Activated CD4-positive, alpha-beta T cell treated with anti-CD3 and anti-CD28 coated beads for 1 hour (primary cell): ENCODE measurements at places on chromosomes 4 and X.

DNA sequence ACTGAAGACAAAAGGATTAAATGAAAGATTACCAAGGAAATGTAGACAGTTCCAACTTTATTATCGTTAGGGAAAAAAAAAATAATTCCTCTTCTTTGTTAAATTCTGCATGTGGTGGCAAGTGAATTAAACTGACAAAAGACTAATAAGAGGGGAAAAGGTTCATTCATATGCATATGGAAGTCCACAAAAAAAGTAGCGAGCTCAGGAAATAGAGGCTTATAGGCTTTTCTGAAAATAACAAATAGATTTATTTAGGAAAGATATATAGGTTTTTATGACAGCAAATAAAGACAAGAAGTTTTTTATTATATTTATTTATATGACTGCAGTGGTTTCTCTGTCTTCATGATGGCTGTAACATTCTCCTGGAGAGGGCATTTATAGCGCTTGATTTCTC is 246.0 kb downstream of the NAF1 start:
- DNase-seq = no peak

GRCh38 chr4:114306946-114307345 is 291.7 kb upstream of the UGT8 start:
- no peak for DNase-seq

DNA sequence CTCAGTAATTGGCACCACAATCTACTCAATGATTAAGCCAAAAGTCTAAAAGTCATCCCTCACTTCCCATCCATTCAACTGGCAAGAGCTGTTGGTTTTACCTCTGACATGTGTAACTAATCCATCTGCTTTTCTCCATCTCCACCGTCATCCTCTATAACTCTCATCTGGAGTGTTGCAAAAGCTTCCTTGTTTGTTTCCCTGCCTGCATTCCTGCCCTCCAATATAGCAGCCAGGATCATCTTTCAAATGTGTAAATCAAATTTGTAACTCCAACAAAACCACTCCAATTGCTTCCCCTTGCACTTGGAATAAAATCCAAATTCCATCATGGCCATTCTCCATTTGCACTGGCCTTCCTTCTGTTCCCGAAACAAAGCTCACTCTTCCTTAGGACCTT is 4.3 kb upstream of the PLAC8 start:
- no peak for DNase-seq

GRCh38 chr4:182556580-182556979 is 313.4 kb downstream of the TENM3 start:
- no peak for DNase-seq

DNA sequence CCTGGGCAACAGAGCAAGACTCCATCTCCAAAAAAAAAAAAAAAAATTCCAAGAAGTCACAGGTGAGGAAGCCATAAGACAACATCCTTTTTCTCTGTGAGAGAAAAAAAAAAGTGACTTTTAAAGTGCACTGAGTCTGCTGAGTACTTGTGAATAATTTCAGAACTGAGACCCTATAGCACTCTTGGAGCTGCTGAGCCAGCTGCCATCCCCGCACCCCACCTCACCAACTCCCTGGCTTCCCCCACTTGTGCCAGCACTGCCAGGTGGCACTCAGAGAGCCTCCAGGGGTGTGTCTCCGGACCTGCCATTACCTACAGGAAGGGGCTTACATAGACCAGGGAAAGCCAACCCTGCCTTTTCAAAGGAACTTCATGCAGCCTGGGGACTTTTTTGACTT is 39.2 kb upstream of the HS3ST1 start:
- DNase-seq = no peak

DNA sequence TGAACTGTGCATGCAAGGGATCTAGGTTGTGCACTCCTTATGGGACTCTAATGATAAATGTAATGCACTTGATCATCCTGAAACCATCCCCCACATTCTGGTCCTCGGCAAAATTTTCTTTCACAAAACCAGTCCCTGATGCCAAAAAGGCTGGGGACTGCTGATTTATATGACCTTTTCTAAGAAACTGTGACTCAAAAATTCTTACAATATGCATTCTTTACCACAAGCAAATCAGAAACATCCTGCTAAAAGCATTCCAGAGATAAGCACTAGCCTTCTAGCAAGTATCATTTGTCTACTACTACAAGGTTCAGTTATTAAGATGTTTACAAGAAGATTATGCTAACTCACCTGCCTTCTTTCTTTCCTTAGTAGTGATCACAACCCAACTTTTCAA is 166.5 kb upstream of the PCDH7 start:
- DNase-seq = no peak

DNA sequence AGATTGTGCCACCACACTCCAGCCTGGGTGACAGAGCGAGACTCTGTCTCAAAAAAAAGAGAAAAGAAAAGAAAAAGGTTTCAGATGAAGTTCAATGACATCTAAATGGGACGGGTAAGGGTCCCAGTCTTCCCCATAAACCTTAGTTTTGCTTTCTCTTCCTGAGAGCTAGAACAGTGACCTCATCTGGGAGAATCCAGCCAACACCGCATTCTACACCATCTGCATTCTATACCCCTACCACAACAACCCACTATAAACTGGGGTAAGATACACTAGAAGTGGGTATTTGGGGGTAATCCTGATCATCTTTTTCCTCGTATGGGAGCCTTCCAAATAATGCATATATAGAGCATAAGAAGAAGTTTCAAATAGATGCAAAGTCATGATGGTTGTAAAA is 18.2 kb downstream of the SLC25A43 start:
- DNase-seq = no peak

- DNase-seq = no peak
These were observed 47.3 kb downstream of the CHRDL1 start for GRCh38 chrX:110748256-110748806.

- DNase-seq = no peak
These were observed 581.5 kb downstream of the STIM2 start for GRCh38 chr4:27442146-27442545.

- DNase-seq = no peak
These were observed 168.5 kb upstream of the STK26 start for GRCh38 chrX:131854581-131854980.

DNA sequence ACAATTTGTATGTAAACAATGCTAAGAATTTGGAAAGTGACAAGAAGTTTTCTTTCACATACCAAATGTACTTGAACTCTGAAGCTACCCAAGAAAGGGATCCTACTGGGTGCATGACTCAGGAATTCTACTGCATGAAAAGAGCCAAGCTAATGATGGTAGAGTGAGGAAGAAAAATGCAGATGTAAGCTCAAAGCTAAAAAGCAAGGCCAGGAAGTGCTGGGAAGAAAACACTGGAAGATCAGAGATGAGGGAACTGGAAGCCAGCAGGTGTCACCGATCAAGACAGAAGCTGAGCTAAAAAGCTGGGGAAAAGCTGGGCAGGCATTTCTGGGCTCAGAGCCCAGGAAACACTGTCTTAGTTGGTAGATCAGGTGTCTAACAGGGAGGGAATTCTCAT is 449.1 kb downstream of the NKX6-1 start:
- no peak for DNase-seq

- no peak for DNase-seq
These were observed 127.4 kb downstream of the GRIA3 start for GRCh38 chrX:123311486-123311885.

DNA sequence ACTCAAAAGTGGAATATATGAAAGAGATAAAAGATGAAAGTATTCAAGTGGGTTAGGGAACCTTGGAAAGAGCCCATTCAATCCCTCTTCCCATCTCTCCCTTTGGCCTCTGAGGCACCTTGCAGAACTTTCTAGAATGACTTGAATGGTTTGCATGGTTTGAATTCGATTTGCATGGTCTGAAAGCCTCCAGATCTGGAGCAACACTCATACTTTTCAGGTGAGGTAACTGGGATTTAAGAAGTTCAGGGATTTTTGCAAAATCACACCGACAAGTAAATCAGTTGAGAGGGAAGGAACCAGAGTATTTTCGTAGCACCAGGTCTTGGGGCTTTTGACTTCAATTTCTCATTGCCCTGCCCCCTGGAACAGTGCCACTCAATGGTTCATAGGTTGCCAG is 476.0 kb upstream of the FTHL17 start:
- no peak for DNase-seq

- no peak for DNase-seq
These were observed 154.0 kb upstream of the AADAT start for GRCh38 chr4:170243662-170244288.

DNA sequence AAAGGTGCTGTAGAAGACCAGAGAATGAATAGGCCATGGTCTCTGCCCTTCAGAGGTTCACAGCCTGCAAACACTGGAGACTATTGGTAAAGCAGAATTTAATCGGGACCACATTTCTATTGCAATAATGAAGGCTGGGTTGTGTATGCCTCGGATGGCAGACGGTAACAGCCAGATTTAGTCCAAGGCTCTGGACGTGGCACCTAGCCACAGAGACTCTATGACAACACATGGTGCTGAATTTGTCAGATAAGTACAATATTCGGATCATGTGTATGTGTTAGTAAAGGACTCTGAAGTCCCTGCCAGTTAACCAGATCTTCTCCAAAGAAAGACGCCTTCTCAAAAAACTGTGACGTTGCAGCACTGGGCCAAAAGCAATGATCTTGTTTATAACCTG is 129.0 kb downstream of the DCTD start:
- DNase-seq = no peak

DNA sequence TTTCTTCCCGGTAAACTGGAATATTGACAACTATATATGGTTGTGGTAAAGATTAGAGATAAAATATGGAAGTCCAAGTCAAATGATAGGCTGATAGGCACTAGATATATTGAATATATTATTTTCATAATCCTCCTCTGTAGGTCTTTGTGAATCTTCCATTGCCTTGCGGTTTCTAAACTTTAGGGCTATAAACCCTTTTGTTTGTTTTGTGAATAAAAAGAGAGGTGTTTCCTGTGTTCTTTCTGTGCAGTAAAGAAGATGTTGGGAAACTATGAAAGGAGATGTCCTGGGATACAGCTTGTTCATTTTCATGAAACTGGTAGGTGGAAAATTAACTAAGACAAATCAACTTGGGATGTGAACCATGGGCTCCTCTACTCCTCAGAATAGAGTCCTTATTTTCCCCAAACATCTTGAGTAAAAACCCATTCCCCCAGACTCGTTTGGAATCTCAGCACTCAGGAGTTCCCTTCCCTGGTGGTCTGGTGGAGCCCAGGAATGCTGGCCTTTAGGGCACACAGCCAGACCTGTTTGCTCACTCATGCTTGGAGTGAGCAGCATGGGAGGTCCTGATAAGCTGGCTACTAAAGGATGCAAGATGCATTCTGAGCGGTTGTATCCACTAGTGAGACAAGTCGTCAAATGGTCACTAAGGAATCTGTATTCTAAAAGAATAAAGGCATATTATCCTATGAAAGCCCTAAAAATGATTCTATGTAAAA is 22.2 kb downstream of the PRDM8 start:
- DNase-seq = no peak

DNA sequence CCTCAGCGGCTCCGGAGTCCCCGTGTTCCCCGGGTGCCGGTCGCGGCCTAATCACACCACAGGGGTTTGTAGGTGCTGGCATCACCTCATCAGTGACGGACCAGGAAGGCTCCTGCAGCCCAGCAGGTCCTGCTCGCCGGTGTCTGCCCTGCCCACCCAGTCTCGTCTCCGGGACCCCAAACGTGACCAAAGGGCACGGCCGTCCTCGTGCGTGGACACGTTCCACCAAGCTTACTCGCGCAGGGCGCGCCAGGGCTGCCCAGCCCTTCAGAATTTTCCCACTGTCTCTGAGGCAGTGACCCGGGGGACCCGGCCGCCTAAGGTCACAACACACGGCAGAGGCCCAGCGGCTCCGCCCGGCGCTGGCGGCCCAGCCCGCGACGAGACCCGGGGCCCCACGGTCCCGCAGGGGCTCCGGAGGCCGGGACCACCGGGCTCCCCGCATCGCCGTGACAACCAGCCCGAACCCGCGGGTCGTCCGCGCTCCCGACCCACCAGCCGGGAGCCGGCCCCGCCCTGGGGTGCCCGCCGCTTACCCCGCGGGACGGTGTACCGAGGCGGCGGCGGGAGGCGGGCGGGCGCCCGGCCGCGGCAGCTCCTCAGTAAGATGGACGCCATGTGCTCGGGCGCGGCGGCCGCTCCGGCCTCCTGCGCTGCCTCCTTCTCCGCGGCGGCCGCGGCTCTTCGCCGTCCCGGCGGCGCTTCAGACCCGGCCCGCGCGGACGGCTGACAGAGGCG is 454 bp downstream of the LETM1 start:
- no peak for DNase-seq

DNA sequence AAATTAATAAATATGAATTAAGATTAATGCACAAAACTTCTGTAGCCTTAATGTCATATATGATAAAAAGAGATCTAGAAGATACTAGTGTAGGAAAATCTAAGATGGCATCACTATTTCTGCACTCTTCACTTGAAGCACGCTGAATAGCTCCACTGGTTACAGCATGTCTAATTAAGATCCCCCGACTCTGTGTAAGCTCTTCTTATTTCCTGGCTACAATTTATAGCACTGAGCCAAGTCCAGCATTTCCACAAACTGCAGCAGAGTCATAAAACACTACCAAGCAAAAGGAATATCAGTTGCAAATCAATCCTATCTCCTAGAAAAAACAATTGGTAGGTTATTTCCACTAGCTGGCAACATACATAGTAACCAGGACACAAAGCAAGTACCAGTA is 1.3 kb upstream of the CCNA2 start:
- DNase-seq = no peak

GRCh38 chrX:129791961-129792570 is 12.3 kb downstream of the SASH3 start:
- DNase-seq = no peak

GRCh38 chr4:134308910-134309309 is 107.3 kb upstream of the PABPC4L start:
- DNase-seq = no peak

GRCh38 chr4:123583043-123583442 is 186.4 kb downstream of the SPRY1 start:
- DNase-seq = no peak

DNA sequence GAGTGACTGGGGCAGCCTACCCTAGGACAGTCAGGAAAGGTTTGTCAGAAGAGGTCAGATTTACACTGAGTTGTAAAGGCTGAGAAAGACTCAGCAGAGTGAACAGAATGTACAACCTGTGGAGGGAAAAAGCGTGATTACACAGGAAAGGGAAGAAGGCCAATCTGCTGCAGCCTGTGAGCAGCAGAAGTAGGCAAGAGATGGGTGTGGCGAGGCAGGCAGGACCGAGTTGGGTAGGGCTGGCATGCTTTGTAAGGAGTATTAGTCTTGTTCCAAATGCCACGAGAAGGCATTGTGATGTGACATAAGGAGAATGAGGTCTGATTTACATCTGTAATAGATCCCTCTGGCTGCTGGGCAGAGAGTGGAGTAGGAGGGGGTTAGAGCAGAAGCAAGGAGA is 12.6 kb downstream of the SGMS2 start:
- DNase-seq = no peak

DNA sequence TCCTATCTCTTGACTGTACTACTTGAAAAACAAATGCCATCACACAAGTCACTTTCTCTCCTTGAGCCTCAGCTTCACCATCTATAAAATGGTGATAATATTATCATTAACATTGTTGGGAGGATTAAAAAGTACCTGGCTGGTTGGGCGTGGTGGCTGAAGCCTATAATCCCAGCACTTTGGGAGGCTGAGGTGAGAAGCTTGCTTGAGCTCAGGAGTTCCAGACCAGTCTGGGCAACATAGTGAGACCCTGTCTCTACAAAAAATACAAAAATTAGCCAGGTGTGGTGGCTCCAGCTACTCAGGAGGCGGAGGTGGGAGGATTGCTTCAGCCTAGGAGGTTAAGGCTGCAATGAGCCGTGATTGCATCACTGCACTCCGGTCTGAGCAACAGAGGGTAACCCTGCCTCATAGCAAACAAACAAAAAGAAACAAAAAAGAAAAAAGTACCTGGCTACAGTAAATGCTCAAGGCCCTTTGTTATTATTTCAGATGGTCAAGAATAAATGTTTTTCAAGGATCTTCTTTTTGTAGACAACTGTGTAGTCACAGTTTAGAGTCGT is 120.3 kb downstream of the CHRNA9 start:
- no peak for DNase-seq

- no peak for DNase-seq
These were observed 632.3 kb downstream of the BCOR start for GRCh38 chrX:39465467-39465866.
